Left colon (tissue), 2 donors: ENCODE measurements at places on chromosomes 4 and X.

GRCh38 chr4:113288696-113289095 lies 239.2 kb downstream of the ANK2 start:
- DNase-seq, result no peak

- no peak for DNase-seq
Measured at GRCh38 chrX:53004038-53004437, 44.6 kb upstream of the GPR173 start.

DNA sequence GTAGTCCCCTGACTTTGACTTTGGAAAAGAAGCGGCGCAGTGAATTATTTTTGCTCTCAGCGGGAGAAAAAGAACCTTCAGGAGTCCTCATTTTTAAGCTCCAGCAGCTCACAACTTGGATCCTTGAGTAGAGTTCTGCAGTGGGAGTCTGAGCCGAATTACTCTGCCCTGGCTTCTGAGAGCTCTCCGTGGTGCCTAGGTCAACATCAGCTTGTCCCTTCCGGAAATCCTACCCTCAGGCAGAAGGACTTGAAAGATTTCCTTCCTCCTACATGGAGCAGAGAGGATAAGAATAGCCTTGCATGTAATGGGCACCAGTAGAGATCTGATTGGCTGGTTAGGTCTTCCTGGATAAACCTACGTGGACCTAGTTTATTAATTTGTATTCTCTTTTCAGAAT lies 549.7 kb upstream of the TENM3 start:
- DNase-seq, result no peak

GRCh38 chr4:184136525-184136924 lies 81.1 kb downstream of the ENPP6 start:
- DNase-seq, result no peak

DNA sequence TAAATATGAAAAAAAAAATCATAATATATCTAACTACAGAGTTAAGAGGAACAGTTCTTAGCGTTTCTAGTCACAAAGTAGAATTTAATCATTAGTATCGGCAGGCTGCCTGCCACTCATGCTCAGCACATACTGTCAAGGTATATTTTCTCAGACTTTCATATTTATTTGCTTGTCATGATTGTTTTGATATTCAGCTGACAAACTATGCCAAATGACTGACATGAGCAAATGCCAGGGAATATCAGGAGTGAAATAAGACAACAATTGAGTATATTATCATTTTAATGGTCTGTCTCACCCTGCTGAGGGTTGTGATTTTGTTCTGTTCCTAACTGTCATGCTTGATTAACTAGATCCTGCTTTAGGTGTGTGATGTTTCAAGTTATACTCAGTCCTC lies 395.0 kb upstream of the SPOCK3 start:
- DNase-seq, result no peak

DNA sequence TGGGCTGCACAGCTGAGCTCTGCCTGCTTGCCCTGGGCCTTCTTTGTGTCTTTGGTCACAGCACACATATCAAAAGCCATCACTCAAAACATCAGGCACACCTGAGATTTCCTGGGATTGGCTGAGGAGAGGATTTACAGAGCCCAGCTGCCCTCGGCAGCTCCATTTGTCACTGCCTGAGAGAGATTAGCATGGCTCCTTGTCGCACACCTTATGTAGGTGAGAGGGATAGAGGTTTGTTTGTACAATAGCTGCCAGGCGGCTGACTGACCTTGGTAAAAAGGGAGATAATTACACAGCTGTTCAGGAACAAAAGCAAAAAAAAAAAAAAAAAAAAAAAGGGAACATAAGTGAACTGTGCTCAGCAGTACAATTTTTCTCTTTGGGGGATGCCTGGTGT lies 63.2 kb downstream of the MGST2 start:
- peak; percentile 43 for DNase-seq

DNA sequence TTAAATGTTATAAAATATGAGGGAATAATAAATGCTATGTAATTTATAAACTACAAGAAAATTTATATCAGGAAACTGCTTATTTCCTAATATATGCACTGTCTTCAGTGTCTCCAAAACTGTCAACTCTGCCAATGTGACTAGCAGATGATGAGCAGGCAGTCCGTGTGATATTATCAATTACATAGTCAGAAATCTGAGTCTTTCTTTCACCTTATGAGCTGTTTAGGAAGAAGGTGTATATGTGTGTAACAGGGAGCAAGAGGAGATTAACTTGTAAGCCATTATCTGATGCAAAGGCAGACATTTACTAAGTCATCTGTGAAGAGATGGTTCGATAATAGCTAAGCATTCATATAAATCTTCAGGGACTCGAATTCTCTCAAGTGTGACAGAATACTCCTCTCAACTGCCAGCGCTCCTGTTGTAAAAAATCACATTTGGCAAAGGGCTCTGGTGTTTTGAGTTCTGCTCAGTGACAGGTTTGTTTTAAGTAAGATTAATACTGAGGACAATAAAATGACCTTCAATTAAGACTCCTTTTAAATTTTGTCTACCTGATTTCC lies 79.7 kb downstream of the SNCA start:
- DNase-seq, result no peak

DNA sequence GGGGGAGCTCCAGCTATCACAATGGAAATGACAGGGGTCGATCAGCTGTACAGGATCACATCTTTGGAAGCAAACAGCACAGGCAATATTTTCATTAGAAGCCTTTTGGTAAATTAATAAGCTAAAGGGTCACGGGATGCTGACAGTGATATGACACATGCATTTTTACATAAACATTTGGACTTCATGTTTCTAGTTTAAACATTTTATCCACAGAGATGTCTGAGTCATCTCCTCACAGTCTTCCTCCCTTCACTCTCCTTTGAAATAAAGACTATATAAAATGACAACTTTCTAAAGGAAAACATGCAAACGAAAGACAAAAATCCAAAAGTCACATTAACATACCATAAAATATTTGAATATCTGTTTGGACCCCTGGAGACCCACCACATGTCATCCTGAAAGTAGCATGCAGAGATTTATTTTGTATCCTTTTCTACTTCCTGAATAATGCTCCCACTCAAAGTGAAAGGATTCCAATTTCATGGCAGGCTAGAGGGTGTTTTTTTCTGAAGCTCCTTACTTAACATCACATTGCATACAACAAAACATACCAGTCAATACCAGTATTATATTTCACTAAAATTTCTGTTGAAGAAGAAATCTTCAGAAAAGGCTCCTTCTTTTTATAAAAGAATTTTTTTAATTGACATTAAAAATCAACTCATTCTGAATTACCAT lies 200.1 kb upstream of the PPARGC1A start:
- no peak for DNase-seq

- DNase-seq, result no peak
Measured at GRCh38 chr4:128220286-128221235, 67.1 kb downstream of the PGRMC2 start.

- no peak for DNase-seq
Measured at GRCh38 chrX:74540635-74541249, 73.7 kb downstream of the RLIM start.
